ENCODE measurements at places on chromosomes 7 and 10.

DNA sequence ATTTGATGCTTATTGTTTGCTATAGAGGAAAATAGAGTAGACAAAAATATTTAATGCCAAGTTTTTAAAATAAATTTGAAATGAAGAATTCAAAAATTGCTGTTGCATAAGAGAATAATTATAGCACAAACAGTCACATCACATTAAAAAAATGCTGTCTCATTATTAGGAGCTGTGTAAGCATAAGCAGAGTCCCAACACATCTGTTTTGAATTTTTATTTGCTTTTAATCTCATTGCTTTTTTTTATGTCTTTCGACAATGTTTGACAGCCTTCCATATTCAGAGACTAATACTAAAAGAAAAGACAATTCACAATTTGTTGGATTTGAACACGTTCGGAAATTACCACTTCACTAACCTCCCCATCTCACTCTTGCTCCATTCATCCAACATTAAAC is 143.5 kb downstream of the TFPI2 start:
- no peak for DNase-seq

GRCh38 chr10:70901276-70901878 is 13.0 kb upstream of the PCBD1 start:
- DNase-seq = no peak

DNA sequence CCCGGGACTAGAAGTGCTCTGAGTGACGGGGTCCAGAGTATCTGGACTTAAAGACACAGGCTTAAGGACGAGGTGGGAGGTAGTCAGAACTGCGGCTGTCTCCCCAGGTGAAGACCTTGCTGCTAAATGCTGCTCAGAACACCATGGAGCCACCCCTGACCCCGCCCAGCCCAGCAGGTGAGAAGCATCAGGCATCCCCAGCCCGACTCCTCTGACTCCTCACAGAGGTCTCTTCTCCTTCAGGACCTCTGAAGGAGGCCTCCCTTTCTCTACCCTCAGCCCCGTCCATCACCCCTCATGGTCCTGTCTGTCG is 5.8 kb downstream of the NFKB2 start:
- DNase-seq = no peak

GRCh38 chr10:101932183-101932582 is 88.6 kb upstream of the KCNIP2 start:
- no peak for DNase-seq

GRCh38 chr7:79681454-79681853 is 228.0 kb upstream of the MAGI2 start:
- no peak for DNase-seq

- DNase-seq = no peak
Measured at GRCh38 chr10:79239275-79239779, 107.9 kb upstream of the PPIF start.

- no peak for DNase-seq
Measured at GRCh38 chr10:112250555-112250954, 32.6 kb upstream of the TECTB start.

GRCh38 chr7:133778472-133778871 is 348.7 kb upstream of the LRGUK start:
- DNase-seq = no peak

DNA sequence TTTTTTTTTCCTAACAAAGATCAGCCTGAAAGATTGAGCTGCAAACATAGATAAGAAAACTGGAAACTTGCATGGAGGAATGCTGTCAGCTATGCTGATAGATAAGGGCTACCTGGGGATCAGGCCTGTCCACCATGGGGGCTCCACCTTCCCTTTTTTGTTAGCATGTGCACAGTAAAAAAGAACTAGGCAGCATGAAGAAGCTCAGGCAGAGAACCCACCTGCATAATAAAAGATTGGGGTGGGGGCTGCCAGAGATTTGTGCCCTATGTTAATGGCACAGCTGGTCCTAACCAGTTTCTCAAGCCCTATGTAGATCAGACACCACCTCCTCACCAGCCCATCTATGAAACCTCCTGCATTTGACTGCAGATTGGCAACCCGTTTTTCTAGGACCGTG is 45.4 kb upstream of the CACNB2 start:
- DNase-seq = no peak

GRCh38 chr10:62183442-62183841 is 85.2 kb downstream of the RTKN2 start:
- DNase-seq = no peak
